ENCODE measurements at places on chromosomes 6 and 20. TPM values are rescaled to one million over a fixed set of nuclear protein-coding genes. Genes with fewer than 3 reads are reported as not detected.

C4B gene
- 6.4 TPM for total RNA-seq

ABHD16B gene
- total RNA-seq, result 0.22 TPM

WFDC12 gene
- total RNA-seq, result not detected

COL9A1 gene
- not detected for total RNA-seq

CDC25B gene
- total RNA-seq, result 121 TPM

LHFPL5 gene
- not detected for total RNA-seq

CST2 gene
- not detected for total RNA-seq

BHLHE23 gene
- not detected for total RNA-seq

CST4 gene
- total RNA-seq, result not detected

PRKN gene
- total RNA-seq, result 2.5 TPM

PPP1R14C gene
- 1.8 TPM for total RNA-seq

MYLK2 gene
- 0.49 TPM for total RNA-seq

DNA sequence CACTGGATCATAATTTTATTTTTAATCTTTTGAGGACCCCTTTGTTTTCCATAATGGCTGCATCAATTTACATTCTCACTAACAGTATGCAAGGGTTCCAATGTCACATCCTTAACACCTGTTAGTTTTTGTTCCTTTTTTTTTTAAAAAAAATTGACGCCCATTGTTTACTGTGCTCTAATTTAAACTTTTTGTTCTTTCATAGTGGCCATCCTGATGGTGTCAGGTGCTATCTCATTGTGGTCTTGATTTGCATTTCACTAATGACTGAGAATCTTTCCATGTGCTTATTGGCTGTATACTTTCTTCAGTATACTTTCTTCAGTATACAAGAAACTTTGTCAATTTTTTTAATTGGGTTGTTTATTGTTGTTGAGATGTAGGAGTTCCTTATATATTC, 347.0 kb downstream of the RNGTT start:
- no peak overlapping the region for H3K4me3 ChIP-seq
- DNase-seq, result no peak
- H3K27ac ChIP-seq, result no peak overlapping the region
- no peaks in the 10 kb centered on the region for H3K4me1 ChIP-seq
- H3K27me3 ChIP-seq, result no peaks in the 10 kb centered on the region
- peaks cover 3% of the 10 kb centered on the region for H3K36me3 ChIP-seq

DNA sequence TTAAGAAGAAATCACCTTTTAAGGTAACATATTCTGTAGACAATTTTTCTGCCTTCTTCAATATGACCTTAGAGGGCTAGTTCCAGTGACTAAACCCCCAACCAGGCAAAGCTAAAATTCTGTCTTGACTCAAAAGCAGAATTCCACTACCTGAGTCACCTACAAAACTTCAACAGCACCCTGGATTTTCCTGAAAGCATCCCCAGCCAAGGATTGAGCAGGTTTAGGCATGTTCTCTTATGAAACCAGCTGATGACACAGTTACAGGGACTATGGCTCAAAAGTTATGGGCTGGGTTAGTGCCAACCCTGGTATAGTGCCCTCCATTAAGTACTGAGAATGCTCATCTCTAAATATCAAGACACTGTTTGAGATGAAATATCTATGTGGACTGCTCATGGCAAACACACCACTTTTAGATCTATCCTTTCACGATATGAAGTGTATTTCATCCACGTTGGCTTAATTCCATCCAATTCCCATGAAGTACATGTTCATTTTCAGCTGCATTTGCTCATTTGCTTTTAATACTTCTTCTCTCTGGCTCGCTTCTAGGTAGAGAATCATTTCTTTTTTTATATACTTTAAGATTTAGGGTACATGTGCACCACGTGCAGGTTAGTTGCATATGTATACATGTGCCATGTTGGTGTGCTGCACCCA, 53.6 kb upstream of the TNFAIP3 start:
- H3K27ac ChIP-seq, result peak overlapping the region; percentile 67
- H3K36me3 ChIP-seq, result no peaks in the 10 kb centered on the region
- no peaks in the 10 kb centered on the region for H3K27me3 ChIP-seq
- DNase-seq, result no peak
- peaks cover 85% of the 10 kb centered on the region for H3K4me1 ChIP-seq

- peaks cover 27% of the 10 kb centered on the region for H3K4me1 ChIP-seq
- DNase-seq, result no peak
- H3K36me3 ChIP-seq, result no peaks in the 10 kb centered on the region
- no peak overlapping the region for H3K27ac ChIP-seq
- no peak overlapping the region for H3K4me3 ChIP-seq
These were observed 34.5 kb downstream of the NTSR1 start for GRCh38 chr20:62742979-62743776.

GRCh38 chr6:136411025-136411325, 121.3 kb upstream of the BCLAF1 start:
- H3K36me3 ChIP-seq, result no peaks in the 10 kb centered on the region
- no peak for DNase-seq
- H3K4me3 ChIP-seq, result no peak overlapping the region
- peaks cover 9% of the 10 kb centered on the region for H3K4me1 ChIP-seq
- peaks cover 6% of the 10 kb centered on the region for H3K27me3 ChIP-seq

DNA sequence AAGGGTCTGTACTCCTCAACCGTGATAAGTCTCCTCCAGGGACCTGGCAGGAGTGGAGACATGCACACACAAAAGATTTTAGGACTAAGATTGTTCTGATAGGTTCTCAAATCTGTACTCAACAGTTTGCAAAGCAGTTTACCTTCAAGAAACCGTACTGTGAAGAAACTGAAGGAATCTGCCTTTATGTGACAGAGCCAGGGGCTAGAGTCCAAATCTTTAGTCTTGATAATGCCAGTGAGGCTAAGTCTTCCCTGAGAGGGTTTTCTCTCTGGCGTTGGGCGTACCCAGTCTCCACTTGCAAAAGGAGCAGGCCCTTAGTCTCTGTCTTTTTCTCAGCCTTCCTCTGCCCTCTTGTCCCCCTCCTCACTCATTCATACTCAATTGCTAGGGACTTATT, 47.5 kb downstream of the RALY start:
- H3K36me3 ChIP-seq, result no peaks in the 10 kb centered on the region
- DNase-seq, result no peak
- H3K4me3 ChIP-seq, result no peak overlapping the region
- no peaks in the 10 kb centered on the region for H3K27me3 ChIP-seq
- peak overlapping the region; percentile 21 for H3K27ac ChIP-seq

GRCh38 chr6:73363537-73363875, 1.0 kb downstream of the KHDC3L start:
- no peaks in the 10 kb centered on the region for H3K36me3 ChIP-seq
- no peak overlapping the region for H3K27ac ChIP-seq
- no peaks in the 10 kb centered on the region for H3K4me1 ChIP-seq
- no peak overlapping the region for H3K4me3 ChIP-seq
- H3K27me3 ChIP-seq, result no peaks in the 10 kb centered on the region
- no peak for DNase-seq

- H3K36me3 ChIP-seq, result no peaks in the 10 kb centered on the region
- no peaks in the 10 kb centered on the region for H3K27me3 ChIP-seq
- H3K27ac ChIP-seq, result no peak overlapping the region
- H3K4me3 ChIP-seq, result no peak overlapping the region
These were observed 381.8 kb downstream of the CENPW start for GRCh38 chr6:126721581-126722160.

DNA sequence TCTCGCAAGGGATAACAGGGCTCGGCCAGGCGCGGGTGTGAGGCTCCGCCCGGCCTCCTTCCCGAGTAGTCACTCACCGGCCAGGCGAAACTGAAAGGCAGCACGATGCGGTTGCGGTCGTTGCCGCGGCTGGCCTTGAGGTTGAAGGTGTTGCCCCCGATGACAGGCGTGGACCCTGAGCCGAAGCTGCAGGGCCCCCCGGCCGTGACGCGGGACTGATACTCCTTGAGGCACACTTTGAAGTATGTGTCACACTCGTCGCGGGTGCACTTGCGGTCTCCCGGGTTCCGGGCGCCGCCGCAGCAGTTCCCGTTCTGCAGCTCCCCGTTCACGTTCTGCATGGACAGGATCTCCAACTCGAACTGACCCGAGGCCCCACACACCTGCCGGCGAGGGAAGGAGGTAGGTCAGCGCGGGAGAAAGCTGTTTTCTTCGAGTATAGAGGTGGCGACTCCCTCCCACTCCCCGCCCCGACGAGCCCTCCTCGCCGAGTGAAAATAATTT, 1.1 kb downstream of the JAG1 start:
- H3K27ac ChIP-seq, result no peak overlapping the region
- peaks cover 30% of the 10 kb centered on the region for H3K4me1 ChIP-seq
- DNase-seq, result peak; percentile 68
- H3K27me3 ChIP-seq, result peaks cover 72% of the 10 kb centered on the region

GRCh38 chr20:37777012-37777950, 83.5 kb downstream of the CTNNBL1 start:
- H3K36me3 ChIP-seq, result no peaks in the 10 kb centered on the region
- H3K27me3 ChIP-seq, result no peaks in the 10 kb centered on the region
- H3K4me3 ChIP-seq, result no peak overlapping the region
- H3K4me1 ChIP-seq, result no peaks in the 10 kb centered on the region

DNA sequence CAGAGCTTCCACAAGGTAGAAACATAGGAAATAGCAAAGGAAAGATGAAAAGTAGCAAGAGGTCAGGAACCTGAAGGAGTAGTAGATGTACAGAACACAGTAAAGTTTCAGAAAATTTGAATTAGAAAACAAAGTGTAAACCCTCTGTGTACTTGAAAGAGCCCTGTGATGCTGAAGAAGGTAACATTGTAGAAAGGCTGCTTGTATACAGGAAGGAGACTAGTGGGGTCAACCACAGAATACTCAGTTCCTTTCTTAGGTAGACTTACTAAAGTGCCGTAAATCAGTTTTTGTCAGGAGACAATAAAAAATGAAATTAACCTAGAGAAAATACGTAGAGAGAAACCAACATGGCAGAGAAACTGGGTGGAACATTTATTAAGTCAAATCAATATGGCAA, 149.7 kb downstream of the AIG1 start:
- no peaks in the 10 kb centered on the region for H3K4me1 ChIP-seq
- peaks cover 9% of the 10 kb centered on the region for H3K36me3 ChIP-seq
- DNase-seq, result no peak
- H3K27ac ChIP-seq, result no peak overlapping the region
- no peaks in the 10 kb centered on the region for H3K27me3 ChIP-seq
- no peak overlapping the region for H3K4me3 ChIP-seq

DNA sequence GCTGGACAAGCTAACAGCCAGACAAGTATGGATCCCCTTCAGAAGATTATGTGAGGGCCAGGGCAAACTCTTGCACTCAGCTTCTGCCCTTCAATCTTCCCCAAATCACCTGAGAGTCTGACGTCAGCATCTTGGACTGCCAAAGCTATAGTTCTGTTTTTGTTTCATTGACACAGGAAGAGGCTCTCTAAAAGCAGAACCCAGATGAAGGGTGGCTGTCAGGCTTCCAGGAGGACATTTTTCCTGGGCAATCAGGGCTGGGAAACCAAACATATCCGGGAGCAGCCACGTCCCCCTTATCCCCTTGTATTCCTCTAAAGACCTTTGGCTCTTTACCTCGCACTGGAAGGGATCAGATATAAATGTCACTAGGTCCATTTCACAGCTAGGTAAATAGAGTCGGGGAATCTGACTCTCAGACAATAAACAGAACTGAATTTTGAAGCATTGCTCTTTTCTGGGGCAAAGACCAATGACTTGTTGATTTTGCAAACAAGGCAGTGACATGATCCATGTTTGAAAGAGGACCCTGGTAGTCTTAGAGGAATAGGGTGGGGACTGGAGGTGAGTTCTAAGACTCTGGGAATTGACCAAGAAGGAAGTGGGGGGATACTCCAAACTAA, 13.3 kb downstream of the MAFB start:
- no peaks in the 10 kb centered on the region for H3K4me1 ChIP-seq
- H3K4me3 ChIP-seq, result no peak overlapping the region
- peaks cover 47% of the 10 kb centered on the region for H3K27me3 ChIP-seq
- no peak for DNase-seq

DNA sequence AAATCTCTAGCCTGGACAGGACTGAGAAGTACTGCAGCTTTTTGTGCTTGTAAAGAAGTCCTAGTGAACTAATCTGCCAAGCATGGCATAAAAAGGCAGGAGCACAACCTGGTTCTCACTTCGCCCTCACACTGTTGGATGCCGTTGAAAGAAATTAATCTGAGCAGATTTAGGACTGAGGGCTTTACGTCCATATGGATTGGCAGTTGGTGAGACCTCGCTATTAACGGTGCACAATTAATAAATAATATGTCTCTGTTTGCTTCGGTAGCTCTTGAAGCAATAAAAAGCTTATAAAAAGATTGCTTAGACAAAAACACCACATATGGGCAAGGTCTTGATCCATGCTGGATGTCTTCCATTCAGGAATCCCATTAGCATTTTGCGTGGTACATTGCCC, 185.6 kb upstream of the EPHA7 start:
- H3K27me3 ChIP-seq, result no peaks in the 10 kb centered on the region
- no peak overlapping the region for H3K27ac ChIP-seq
- H3K36me3 ChIP-seq, result no peaks in the 10 kb centered on the region
- H3K4me3 ChIP-seq, result no peak overlapping the region

DNA sequence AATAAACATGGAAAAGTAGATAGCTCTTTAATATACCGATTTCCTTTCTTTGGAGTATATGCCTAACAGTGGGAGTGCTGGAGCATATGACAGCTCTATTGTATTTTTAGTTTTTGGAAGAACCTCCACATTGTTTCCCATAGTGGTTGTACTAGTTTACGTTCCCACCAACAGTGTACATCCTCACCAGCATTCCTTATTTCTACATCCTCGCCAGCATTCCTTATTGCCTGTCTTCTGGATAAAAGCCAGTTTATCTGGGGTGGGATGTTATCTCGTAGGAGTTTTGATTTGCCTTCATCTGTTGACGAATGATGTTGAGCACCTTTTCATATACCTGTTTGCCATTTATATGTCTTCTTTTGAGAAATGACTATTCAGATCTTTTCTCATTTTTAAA, 2.6 kb downstream of the MICA start:
- DNase-seq, result no peak
- H3K27ac ChIP-seq, result no peak overlapping the region
- H3K4me3 ChIP-seq, result no peak overlapping the region

DNA sequence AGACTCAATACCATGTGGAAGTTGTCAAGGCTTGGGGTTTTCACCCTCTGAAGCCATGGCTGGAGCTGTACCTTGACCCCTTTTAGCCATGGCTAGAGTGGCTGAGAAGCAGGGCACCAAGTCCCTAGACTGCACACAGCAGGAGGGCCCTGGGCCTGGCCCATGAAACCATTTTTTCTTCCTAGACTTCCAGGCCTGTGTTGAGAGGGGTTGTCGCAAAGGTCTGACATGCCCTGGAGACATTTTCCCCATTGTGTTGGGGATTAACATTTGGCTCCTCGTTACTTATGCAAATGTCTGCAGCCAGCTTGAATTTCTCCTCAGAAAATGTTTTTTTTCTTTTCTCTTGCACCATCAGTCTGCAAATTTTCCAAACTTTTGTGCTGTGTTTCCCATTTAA, 196.4 kb downstream of the SLC16A10 start:
- H3K27me3 ChIP-seq, result no peaks in the 10 kb centered on the region
- H3K36me3 ChIP-seq, result peaks cover 4% of the 10 kb centered on the region
- H3K4me1 ChIP-seq, result peaks cover 8% of the 10 kb centered on the region
- DNase-seq, result no peak
- H3K27ac ChIP-seq, result no peak overlapping the region
- no peak overlapping the region for H3K4me3 ChIP-seq

- H3K4me1 ChIP-seq, result no peaks in the 10 kb centered on the region
- H3K27me3 ChIP-seq, result no peaks in the 10 kb centered on the region
- no peaks in the 10 kb centered on the region for H3K36me3 ChIP-seq
- DNase-seq, result no peak
These were observed 62.2 kb upstream of the SOX4 start for GRCh38 chr6:21531393-21531792.

All from activated T-cell treated with anti-CD3 and anti-CD28 coated beads, Interleukin-2, amount 50 U/mL, for 72 hours (primary cell).